ENCODE measurements at places on chromosomes 6 and 20.

DNA sequence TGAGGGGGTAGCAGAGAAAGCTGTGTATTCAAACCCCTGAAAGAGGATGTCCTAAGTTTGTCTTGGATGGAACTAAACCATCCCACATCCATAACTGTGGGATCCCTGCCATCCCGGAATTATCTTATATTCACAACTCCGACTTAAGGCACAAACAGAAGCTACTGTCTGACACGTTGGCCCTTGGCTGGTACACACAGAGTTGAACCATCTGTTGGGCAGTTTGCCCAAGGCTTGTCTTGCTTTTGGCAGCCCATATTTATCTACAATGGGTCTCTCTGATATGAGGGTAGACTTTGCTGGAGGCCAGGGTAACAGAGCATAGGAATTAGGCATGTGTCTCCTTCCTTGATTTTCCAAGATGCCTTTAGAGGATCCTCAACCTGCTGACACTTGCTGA, 116.6 kb upstream of the PROKR2 start:
- DNase-seq, result no peak

DNA sequence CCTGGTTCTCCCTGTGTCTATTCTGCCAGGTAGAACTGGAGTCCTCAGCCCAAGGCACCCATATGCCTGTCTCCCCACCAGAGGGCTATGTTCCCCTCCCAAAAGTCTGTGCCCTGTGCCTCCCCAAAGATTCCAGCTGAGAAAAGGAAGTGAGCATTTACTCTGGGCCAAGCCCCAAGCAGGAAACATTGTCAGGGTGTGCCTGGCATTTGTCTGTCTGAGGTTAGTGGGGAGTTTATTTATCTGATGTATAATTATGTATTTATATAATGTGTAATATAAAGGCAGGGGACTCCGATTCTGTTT, 5.6 kb downstream of the GDF5 start:
- no peak for DNase-seq

- DNase-seq, result peak; percentile 54
Observed at GRCh38 chr6:43308101-43308989, at the start of gene CRIP3. CRIP3 (minus strand) TSS chr6:43308826; CDS start chr6:43308792, 34 bp downstream.

DNA sequence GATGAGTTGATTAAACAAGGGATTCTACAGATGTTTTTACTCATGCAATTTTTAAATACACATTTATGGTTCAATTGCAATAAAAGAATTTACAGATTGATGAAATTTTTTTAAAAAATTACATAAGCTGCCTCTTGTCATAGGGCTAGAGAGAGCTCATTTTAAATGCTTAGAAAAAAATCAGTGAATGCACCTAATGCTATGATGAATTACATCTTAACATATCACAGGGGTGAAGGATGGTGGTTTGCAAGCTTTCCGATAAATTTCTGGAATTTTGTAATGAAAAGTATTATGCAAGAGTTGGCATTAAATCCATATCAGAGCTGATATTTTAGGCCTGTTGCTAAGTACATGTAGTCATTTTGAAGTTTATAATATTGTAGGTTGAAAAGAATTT, 29.6 kb downstream of the DSE start:
- no peak for DNase-seq

- DNase-seq, result no peak
Observed at GRCh38 chr6:36999061-36999750, 6.2 kb upstream of the FGD2 start.

DNA sequence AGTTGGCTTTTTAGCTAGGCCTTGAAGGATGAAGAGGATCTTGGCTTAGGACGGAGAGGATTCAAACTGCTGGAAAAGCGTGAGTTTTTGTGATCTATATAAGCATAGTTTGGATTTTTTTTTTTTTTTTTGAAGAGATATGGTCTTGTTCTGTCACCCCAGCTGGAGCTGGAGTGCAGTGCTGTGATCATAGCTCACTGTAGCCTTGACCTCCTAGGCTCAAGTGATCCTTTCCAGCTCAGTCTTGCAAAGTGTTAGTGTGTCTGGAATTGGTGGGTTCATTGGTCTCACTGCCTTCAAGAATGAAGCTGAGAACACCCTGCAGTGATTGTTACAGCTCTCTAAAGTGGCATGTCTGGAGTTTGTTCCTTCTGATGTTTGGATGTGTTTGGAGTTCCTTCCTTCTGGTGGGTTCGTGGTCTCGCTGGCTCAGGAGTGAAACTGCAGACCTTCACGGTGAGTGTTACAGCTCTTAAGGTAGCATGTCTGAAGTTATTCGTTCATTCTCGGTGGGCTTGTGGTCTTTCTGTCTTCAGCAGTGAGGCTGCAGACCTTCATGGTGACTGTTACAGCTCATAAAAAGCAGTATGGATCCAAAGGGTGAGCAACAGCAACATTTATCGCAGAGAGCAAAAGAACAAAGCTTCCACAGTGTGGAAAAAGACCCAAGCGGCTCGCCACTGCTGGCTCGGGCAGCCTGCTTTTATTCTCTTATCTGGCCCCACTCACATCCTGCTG, 37.5 kb upstream of the NUP153 start:
- DNase-seq, result no peak

- no peak for DNase-seq
Observed at GRCh38 chr6:26086211-26086610, 1.0 kb upstream of the HFE start.

GRCh38 chr6:119612176-119612891, 262.8 kb upstream of the MAN1A1 start:
- no peak for DNase-seq

- no peak for DNase-seq
Observed at GRCh38 chr20:10167040-10167439, 51.6 kb upstream of the SNAP25 start.

- DNase-seq, result no peak
Observed at GRCh38 chr20:17966432-17967310, 1.9 kb downstream of the SNX5 start.

GRCh38 chr6:134826889-134827737, 122.8 kb downstream of the ALDH8A1 start:
- no peak for DNase-seq

DNA sequence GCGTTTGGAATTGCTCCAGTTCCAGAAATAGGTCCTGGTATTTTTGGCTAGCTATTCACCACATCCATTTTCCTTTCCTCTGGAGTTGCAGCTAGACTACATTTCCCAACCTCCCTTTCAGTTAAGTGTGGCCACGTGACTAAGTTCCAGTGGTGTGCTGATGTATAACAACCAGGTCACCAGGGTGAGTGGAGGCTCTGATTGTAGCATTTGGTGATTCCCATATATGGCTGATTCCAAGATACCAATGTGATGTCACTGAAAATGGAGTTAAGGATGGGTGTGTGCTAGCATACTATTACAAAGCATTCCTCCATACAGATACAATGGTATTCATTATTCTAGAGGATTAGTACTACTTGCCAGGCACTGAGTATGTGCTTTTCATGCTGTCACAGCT, 49.7 kb upstream of the STK35 start:
- no peak for DNase-seq

- DNase-seq, result no peak
Observed at GRCh38 chr6:113741651-113742050, 115.5 kb upstream of the MARCKS start.

GRCh38 chr6:154329350-154330170, 27.0 kb downstream of the IPCEF1 start:
- no peak for DNase-seq

DNA sequence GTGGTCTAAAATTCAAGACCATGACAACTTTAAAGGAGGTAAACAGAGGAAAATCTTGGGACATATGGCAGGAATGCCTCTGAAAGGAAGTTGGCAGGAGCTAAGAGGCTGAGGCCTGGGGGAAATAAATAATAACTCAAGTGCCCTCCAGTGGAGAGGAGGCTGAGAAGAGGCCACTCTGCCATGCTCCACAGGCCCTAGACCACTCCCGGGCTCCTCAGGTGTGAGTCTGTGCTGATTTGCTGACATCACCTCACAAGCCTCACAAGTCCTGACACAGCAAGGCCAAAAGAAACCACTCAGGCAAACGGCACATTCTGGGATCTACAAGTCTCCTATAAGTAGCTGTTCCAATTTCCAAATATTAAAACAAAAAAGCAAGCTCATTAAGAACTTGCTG, 91.0 kb upstream of the RIPOR2 start:
- DNase-seq, result no peak

DNA sequence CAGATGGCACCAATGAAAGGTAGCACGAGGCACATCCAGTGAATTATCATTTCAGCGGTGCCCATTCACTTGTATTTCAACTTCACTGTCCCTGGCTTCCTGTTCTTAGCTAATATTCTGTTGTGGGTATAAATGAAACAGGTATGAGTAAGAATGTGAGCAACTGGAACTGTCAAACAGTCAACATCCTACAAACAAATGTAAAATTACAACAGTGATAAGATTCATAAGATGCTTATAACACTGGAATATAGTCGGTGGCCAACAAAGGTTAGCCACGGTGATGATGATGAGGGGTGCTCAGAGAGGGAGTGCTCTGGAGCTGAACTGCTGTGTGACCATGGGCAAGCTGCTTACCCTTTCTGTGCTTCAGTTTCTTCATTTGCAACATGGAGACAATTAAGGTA, 74.9 kb upstream of the TOX2 start:
- no peak for DNase-seq

- no peak for DNase-seq
Observed at GRCh38 chr6:33117811-33118277, 42.1 kb downstream of the HLA-DPB1 start.

DNA sequence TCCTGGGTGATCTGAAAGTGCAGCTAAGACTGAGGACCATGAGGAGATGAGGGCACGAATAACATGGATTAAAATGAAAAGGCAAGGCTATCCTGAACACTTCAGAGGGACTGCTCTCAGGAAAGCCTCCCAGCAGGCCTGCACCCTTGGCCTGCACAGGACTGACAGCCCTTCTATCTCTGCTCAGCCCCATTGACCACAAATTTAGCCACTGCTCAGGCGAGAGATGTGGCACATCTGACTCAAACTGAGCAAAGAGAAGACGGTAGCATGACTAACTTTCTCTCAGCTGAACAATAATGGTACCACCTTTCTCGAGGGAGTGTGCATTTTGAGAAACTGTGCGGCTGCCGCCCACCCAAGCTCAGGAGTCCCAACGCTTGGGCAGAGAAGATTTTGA, 257.5 kb downstream of the ADGB start:
- no peak for DNase-seq

DNA sequence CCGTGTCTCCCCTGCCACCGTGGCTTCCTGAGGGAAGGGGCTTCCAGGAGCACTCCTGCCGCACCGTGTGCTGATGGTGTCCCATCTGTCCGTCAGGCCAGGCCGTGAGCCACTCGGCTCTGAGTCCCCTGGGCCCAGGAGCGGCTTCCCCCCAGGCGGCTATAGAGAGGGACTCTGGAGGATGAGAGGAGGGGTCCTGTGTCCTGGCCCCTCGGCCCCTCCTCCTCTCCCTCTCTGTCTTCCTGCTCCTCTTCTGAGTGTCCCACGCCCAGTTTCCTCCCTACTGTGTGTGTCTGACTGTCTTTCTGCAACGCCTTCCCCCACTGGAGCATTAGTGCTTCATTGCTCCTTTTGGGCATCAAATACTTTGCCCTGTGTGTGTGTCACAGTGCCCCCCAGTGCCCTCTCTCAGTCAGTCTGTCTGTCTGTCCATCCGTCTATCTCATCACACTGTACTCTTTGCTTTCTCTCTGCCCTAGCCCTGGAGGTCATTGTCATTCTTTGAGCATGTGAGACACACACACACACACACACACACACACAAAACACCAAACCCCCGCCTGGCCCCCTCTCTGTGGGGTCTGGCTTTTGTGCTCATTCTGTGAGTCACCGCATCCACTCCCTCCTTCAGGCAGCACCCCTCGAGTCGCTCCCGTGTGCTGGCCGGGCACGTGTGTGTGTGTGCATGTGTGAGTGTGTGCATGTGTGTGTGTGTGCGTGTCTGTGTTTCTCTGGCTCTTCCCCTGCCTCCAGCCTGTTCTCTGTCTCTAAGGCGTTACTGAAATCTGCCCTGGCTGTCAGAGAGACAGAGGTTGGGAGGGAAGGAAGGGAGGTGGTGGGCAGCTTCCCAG, 71.9 kb downstream of the SRC start:
- no peak for DNase-seq

- no peak for DNase-seq
Observed at GRCh38 chr6:143183666-143184065, 123.0 kb downstream of the AIG1 start.

GRCh38 chr6:118080547-118080946, 173.5 kb downstream of the SLC35F1 start:
- no peak for DNase-seq

GRCh38 chr20:44115762-44116644, 71.0 kb downstream of the JPH2 start:
- DNase-seq, result no peak

GRCh38 chr6:109612268-109612667, 78.7 kb downstream of the AK9 start:
- no peak for DNase-seq

DNA sequence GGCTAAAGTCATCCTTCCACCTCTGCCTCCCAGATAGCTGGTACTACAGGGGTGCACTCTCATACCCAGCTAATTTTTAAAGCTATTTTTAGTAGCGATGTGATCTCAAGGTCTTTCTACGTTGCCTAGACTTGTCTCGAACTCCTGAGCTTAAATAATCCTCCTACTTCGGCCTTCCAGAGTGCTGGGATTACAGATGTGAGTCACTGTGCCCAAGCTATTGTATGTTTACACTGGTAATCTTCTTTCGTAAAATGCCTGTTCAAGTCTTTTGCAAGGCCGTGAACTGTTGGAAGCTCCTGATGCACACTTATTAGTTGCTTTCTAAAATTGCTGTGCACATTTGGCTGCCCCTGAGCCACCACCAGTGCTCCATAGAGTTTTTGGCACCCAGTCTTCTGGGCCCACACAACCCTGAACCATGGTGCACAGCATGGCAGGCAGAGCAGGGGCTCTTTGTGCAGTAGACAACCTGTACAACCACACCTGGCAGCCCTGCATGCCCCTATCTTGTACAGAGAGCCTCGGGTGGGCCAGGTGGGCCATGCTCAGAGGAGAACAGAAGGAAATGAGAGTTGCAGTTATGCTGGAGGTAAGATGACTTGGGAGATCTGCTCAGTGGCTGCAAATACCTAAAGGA, 33.3 kb downstream of the PDRG1 start:
- DNase-seq, result no peak

DNA sequence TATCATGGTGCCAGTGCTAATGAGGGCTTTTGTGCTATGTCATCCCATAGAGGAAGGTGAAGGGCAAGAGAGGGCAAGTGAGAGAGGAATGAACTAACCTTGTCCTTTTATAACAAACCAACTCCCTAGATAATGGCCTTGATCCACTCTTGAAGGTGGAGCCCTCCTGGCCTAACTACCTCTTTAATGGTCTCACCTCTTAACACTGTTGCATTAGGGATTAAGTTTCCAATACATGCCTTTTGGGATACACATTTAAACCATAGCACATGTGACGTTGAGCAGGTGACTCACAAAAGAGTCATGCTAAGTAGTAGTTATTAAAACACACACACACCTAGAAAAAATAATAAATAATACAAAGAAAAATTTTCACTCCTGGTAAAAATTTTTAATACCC, 36.9 kb downstream of the CCN2 start:
- DNase-seq, result no peak
